ENCODE measurements at places on chromosomes 13 and 19. TPM values are rescaled to one million over a fixed set of nuclear protein-coding genes. Genes with fewer than 3 reads are reported as not detected.

Gene PEG3
- not detected for total RNA-seq

Gene LGI4
- total RNA-seq: not detected

Gene ZNF665
- total RNA-seq: not detected

Gene ZNF573
- total RNA-seq: 4.4 TPM

Gene FFAR2
- total RNA-seq: not detected

DNA sequence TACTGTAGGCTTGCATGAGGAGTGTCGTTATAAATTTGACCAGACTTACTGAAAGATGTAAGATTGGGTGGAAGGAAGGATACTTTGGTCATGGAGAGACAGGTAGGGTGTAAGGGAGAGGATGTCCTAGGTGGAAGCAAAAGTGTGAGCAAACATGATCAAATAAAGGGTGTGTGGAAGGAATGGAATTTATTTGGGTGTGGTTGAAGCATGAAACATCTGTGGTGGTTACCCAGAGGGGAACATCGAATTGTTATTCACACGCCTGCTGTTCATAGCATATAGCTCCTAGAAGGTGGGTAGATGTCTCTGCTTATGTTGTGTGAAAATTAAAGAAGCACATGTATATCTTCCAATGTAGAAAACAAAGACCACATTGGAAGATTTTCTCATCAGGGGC, 157.7 kb downstream of the ATP8A2 start:
- DNase-seq: no peak

DNA sequence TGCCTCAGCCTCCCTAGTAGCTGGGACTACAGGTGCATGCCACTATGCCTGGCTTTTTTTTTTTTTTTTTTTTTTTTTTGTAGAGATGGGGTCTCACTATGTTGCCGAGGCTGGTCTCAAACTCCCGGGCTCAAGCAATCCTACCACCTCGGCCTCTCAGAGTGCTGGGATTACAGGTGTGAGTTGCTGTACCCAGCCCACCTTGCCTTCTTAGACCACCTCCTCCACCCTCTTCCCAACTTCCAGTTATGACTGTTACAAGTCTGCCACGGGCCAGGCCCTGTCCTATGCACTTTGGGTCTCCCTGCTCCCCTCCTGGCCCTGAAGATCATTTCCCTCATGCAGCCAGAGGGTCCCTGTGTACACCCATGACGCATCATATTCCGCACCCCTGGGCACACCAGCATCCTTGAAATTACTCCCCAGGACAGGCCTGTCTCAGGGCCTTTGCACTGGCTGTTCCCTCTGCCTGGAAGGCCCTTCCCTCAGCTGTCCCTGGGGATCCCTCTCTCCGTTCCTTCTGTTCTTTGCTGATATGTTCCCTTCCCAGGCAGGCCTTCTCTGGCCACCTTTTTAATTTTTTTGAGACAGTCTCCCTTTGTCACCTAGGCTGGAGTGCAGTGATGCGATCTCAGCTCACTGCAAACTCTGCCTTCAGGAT, 3.0 kb downstream of the LGALS4 start:
- DNase-seq: no peak

DNA sequence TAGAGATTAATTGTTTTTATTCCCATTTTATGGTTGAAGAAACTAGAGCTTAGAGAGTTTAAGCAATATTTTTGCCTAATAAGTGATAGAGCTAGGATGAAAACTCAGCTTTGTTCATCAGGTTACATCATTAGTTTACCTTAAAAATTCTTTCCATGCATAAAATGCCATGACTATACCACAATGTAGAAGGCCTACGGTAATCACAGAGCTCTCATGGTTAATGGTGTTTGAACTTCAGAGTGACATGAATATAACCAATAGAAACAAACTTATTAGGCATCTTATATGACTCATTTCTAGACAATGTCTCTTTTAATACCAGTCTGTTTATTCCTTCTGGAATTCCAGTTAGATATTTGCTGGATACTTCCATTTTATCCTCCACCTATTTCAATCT, 78.5 kb downstream of the FGF9 start:
- no peak for DNase-seq

- peak; percentile 50 for DNase-seq
Observed at GRCh38 chr19:32976223-32976805, 4.3 kb downstream of the FAAP24 start.

GRCh38 chr19:35644987-35645679, 3.0 kb upstream of the COX6B1 start:
- peak; percentile 57 for DNase-seq

DNA sequence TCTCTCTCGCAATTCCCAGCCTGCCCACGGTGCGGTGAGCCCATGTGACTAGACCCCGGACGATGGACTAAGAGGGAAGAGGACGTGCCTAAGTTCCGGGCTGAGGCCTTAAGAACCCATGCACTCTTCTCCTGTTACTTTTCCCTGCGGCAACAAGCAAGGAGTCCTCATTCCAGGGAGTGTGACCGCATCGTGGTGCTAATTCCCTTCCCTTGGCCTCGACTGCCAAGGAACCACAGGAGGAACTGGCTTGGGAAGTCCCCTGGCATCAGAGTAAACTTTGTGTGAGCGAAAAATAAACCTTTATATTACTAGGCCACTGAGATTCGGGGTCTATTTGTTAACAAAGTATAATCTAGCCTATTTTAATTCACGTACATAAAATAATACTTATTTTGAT, 34.0 kb downstream of the FGF14 start:
- DNase-seq: no peak

- DNase-seq: no peak
Observed at GRCh38 chr13:19685034-19685433, 51.6 kb downstream of the MPHOSPH8 start.

DNA sequence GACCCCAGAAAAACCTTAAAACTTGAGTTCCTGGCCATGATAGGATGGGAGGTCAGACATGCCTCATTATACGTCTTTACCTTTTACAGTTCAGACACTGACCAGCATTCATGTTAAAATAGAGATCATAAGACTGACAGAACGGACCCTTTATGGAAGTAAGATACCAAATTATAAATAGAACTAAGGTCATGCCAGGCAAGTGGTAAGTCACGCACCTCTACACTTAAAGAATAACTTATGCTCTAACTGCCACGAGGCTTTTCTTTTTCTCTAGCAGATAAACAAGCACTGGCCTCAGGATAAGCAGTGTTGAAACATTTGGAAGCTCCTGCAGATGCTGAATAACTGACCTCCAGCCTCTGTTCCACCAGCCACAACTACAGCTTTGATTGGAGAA, 28.4 kb downstream of the GPR42 start:
- no peak for DNase-seq
